Stimulated activated CD4-positive, alpha-beta T cell treated with anti-CD3 and anti-CD28 coated beads, TNF-alpha, amount 100 ng/mL, for 4 hours (primary cell): ENCODE measurements at places on chromosomes 2 and 18.

- no peak for DNase-seq
Observed at GRCh38 chr2:25090801-25091200, 48.9 kb downstream of the EFR3B start.

DNA sequence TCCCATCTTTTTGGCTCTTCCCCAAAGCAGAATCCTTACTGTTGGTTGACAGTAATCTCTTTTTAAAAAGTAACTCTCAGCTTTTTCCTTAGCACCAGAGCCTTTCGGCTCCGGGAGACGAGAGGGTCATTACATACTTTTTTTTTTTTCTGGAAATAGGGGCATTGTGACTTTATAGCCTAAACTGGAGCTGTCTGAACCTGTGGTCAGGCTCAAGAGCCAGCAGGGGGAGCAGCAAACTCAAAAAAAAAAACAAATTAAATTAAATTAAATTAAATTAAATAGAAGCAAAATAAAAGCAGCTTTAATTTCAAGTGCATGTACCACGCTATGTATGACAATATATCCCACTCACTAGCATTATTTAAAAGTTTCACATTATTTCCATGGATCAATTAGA lies 156.6 kb downstream of the DTNA start:
- no peak for DNase-seq

DNA sequence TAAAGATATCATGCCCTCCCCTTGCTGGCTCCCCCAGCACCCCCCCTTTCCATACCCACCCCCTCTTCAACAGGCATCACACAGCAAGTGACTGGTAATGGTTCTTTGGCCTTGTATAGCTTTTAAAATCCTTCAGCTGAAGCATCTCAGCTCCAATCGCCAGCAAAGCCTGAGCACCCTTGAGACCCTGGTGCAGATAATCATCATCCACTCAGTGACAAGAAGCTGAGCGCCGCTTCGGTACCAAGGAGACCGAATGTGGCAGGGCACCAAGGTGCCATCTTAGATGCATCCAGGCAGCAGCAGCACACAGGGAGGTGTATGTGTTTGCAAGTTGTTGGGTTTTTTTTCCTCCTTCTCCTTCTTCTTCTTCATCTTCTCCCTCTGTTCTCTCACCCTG lies 232.7 kb downstream of the BCL11A start:
- no peak for DNase-seq

GRCh38 chr2:3277050-3277747 lies 100.4 kb downstream of the EIPR1 start:
- no peak for DNase-seq

DNA sequence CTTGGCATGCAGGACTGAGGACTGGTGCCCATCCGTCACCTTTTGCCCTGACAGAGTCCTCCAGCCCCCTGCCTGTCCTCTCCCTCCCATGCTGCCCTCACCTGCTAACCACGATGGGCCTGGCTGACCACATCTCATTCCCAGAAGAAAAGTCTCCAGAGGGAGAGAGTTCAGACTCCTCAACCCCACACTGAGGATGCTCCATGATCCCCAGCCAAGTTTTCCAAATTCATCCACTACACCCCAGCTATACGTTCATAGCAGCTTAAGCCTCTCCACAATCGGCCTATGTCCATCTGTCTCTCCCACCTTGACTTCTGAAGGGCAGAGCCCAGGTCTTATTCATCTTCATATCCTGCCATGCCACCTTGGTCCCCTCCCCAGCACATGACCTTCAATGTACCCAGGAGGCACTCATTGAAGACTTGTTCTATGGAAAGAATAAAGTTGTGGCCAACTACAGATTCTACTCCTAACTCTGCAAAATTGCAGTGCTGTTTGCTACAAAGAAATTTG lies 115.6 kb upstream of the ID2 start:
- no peak for DNase-seq

DNA sequence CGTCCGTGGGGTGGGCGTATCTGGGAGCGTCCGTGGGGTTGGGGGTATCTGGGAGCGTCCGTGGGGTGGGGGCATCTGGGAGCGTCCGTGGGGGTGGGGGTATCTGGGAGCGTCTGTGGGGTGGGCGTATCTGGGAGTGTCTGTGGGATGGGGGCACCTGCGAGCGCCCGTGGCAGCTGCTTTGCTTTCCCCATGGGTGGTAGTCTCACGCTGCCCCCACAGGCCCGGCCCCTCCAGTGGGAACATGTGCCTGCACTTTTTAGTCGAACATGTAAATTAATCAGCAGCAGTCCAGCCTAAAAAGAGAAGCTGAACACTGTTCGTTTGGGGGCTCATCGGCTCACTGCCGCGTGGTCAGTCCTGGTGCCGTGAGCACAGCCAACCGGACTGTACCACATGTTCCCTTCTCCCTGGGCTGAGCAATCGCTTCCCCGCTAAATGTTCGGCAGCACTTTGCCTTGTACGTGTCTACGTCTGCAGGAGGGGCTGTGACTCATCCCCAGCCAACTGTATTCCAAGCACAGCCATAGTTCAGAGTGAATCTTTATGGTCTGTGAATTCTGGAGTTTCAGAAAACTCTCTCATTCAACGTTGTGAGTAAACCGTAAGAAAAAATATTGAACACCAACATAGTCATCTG lies 271.5 kb downstream of the AGAP1 start:
- no peak for DNase-seq

DNA sequence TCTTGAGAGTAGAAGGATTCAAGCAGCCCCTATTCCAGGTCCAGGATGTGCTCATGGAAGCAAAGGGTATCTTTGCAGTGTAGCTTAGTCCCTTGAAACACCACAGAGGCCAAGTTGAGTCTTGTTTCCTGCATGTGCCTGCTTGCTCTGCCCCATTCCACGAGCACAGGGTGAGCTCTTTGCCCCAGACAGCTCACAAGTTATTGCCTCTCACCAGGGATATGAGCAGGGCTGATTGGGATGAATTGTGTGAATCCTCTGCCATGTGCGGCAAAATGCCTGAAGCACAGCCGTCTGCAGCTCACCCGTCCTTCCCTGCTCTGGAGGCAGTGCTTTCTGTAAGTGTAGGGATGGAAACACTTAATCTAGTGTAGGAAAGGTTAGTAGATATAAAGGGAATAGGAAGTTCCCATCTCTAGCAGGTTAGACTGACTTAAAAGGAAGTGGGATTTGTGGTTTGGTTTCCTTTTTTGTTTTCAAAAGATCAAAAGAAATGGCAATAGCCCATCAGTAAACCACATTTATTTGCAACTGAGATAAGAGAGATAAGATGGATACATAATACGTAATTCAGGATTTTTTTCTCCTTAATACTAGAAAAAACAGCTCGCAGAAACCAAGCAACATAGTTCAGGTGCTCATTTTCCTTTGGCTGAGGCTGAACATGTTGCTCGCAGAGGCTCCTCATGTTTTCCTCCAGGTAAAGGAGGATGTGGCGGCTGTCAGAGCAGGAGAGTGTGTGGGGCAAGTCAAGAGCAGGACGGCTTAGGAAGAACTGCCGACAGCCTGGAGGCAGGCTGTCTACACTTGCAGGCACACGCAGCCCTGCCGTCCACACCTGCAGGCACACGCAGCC lies 41.4 kb downstream of the TMEM182 start:
- DNase-seq: no peak
